ENCODE measurements at places on chromosomes 4 and X.

- no peak for DNase-seq
Measured at GRCh38 chr4:139403462-139403861, 50.5 kb upstream of the RAB33B start.

DNA sequence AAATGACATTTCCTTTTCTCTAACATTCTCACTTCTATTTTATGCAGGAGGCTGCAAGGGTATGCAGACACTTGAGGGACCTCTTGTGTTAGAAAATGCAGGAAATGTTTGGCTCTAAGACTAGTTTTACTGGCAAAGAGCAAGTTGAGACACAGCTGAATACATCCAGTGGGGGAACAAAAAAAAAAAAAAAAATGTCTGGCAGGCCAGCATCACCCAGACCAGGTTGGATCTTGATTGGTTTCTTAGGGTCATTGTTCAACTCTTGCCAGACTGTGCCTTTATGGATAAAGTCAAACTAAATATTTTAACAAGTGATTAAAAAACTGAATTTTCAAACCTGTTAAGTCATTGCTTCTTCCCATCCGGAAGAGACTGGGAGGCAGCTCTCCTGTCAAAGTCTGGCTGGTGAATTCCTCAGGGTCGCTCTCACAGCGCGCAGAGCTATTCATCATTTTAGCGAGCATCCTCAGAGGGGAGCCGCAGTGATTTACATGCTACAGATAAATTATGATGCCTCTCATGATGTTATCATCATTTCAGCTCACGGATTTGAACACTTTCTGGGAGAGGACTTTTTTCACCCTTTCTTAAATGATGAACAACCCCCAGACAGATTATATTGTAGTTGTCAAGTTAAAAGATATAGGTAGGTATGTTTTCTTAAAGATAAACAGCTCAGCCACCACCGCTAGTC is 23.6 kb upstream of the PACRGL start:
- DNase-seq = no peak

GRCh38 chr4:17077105-17077504 is 178.7 kb upstream of the LDB2 start:
- DNase-seq = no peak

DNA sequence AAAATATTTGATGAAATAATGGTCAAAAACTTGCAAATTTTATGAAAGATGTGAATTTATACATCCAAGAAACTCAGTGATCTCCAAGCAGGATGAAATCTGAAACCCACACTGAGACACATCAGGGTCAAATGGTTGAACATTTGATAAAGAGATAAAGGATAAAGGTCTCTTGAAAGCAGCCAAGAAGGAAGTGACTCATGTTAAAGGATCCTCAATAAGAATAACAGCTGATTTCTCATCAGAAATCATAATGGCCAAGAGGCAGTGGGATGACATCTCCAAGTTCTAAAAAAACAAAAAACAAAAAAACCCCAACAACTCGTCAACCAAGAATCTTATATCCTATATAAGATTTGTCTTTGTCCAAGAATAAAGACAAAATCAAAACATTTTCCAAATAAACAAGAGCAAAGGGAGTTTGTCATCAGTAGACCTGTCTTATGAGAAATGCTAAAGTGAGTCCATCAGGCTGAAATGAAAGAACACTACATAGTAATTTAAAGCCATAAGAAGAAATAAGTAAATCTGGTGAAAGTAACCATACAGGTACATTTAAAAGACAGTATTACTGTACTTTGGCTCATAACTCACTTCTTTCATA is 121.7 kb downstream of the PDS5A start:
- DNase-seq = no peak

GRCh38 chrX:21479695-21480270 is 105.6 kb downstream of the CNKSR2 start:
- no peak for DNase-seq

DNA sequence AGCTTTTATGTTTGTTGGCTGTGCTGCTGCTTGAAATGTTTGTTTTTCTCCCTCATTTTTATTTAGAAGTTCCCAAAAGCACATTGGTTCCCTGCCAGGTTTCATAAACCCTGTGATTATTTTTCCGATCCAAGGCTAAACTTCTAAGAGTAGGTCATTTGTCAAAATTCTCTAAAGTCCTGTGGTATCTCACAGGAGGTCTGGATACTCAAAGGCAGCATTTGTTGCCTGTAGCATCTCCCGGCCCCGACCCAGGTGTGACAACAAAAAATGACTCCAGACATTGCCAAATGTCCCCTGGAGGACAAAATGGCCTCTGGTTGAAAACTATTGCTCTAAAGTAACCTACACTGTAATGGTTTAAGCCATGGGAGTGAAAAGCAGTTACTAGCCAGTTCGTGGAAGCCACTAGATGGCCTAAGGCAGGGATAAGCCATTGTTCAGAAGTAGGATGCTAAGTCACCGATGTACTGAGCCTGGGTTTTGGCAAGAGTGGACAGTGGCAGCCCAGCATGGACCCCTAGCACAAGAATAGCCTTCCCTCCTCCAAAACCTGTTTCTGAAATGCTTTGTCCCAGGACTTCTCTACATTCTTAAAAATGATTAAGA is 256.1 kb downstream of the THOC2 start:
- DNase-seq = no peak

DNA sequence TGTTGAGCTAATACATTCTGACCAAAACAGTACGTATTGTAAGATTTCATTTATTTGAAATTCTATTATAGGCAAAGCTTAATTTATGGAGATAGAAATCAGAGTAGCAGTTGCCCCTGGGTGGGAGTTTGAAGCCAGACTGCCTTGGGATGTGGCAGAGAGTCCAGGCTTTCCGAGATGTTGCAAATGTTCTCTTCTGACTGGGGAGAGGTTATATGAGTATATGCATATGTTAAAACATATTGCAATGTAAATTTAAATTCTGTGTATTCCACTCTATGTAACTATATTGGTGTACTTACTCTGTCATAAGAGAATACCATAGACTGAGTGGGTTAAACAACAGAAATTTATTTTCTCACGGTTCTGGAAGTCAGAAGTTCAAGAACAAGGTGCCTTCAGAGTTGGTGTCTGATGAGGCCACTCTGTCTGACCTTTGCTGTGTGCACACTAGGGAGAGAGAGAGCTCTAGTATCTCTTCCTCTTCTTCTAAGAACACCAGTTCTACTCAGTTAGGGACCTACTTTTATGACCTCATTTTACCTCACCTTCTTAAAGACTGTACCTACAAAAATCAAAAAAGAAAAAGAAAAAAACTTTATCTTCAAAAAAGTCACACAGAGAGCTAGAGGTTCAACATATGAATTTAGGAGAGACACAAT is 299.3 kb upstream of the HS3ST1 start:
- no peak for DNase-seq

- DNase-seq = no peak
Measured at GRCh38 chr4:67291644-67292043, 253.7 kb downstream of the CENPC start.
